Spinal cord (tissue), 10 donors: ENCODE measurements at places on chromosomes 2 and 18.
A peak's percentile ranks its signal among the peaks of the same experiment; 100 is the strongest.

DNA sequence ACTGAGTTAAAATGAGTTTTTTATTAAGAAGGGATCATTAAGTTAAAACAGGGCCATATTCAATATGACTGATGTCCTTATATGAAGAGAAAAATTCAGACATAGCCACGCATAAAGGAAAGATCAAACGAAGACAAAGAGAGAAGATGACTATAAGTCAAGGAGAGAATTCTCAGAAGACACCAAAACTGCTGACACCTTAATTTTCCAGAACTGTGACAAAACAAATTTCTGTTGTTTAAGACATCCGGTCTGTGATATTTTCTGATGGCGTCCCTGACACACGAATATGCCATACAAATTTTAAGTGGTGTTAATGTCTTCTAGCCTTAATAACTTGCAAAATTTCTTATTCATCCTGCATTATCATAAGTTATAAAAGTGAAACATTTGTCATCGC, 1325.2 kb upstream of the DDX18 start:
- no peak for DNase-seq

DNA sequence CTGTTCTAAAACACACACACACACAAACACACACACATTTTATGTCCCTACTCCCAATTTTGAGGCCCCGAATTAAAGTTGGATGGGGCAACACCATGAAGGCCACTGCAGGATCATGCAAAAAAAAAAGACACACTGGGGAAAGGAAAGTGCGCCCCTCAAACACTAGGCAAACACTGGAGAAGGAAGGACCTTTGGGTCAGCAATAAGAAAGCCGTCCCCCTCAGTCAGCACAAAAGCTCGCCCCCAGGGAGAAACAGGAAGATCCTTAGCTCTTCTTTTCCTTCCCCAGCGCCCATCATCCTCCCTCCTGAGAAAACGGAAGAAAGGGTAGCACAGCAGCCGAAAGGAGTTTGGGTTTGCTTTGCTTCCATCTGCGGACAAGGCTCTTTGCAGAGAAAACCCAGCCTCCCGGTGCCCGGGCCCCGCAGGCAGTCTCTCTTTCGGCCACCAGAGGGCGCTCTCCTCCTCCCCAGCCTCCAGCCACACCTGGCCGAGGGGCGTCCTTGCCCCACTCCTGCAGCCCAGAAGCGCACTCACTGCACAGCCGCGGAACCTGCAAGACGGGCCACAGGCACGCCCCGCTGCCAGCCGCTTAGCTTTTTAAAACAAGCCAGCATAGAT, 248.5 kb downstream of the CDH20 start:
- DNase-seq: peak; percentile 90

DNA sequence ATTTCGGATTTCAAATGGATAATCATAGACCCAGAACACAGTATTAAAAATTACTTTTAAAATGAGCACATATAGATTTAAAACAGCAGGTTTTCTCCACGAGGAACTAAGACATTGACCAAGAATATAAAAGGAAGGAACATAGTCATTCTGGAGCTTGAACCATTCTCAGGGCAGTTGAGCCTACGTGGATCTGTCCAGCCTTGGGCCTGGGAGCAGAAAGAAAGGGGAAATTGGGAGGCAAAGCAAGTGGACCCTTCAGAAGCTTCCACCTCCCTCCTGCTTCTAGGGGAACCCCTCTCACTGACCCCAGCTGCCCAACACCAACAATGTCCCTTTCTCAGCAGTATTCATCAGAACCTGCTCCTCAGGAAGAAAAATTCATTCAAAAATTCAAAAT, 31.4 kb upstream of the TTC39C start:
- DNase-seq: no peak

GRCh38 chr2:148517822-148518221, 126.7 kb upstream of the EPC2 start:
- DNase-seq: no peak

GRCh38 chr2:128809259-128809636, 490.6 kb upstream of the HS6ST1 start:
- DNase-seq: no peak

DNA sequence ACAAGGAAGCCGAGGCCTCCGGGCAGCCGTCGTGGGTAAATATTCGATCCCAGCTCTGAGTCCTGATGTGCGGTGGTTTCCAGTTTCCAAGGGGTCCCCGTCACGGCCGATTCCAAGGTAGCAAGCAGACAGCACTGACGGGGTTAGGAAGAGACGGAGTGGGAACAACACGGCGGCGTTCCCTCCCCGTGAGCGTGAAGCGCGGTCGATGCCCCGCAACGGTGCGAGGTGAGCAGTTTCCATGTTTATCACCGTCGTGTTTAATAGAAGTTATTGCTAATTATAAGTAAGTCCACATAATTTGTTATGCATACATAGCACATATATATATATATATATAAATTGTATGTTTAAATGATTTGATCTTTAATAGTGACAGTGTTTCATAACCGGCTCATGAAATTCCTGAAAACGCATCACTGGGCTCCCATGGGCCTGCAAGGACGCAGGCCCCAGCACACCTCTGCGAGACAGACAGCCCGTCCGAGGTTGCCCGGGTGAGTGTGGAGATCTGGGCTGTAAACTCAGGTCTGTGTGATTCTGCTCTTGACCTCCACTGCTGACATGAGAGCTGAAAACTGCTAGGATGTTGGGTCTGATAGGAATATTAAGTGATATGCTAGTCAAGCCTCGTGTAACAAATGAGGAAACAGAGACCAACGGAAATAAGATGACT, 243.5 kb upstream of the SALL3 start:
- DNase-seq: no peak

DNA sequence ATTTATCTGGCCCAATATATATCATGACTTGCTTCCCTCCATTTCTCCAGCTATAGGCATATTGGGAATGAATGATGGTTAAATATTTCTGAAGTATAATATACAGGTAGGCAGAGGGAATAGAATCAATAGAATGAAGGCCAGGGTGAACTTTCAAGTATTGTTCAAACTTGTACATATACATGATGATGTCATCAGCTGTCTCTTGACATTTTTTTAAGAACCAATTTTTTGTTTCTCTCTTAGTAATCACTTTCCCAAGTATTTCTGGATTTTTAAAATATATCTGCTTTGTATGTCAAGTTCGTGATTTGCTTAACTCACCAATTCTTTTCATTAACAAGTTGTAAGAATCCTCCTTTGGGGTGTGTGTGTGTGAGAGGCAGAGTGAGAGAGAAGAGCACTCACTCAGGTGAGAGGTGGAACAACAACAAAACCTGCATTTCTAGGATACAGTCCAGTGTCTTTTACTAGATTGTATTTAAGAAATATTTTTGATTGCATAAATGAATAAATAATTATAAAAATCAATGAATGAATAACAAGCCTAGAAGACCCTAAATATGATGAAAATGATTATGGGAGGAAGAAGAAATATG, 1239.1 kb downstream of the LRP1B start:
- no peak for DNase-seq

DNA sequence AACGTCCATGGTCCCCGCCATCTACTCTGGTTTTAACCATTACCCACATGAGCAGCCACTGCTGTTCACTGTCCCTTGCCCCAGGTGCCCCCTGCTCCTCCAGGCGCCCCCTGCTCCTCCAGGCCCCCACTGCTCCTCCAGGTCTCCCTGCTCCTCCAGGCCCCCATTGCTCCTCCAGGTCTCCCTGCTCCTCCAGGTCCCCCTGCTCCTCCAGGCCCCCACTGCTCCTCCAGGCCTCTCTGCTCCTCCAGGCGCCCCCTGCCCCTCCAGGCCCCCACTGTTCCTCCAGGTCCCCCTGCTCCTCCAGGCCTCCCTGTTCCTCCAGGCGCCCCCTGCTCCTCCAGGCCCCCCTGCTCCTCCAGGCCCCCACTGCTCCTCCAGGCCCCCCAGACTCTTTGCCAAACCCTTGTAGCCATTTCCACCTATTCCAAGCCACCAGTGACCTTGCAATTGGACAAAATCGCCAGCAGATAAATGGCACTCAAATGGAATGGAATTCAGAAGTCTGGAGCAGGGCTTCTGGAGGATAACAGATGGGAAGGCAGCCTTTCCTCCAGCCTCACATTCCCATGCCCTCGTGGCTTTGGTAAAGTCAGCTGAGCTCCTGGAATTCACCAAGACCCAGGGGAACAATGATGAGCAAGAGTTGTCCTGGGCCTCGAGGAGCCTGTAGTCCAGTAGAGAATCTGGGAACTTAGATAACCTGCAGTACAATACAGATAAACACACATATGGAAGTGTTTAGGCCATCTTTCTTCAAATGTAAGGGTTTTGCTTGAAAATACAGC, 13.3 kb upstream of the RPL31 start:
- no peak for DNase-seq

DNA sequence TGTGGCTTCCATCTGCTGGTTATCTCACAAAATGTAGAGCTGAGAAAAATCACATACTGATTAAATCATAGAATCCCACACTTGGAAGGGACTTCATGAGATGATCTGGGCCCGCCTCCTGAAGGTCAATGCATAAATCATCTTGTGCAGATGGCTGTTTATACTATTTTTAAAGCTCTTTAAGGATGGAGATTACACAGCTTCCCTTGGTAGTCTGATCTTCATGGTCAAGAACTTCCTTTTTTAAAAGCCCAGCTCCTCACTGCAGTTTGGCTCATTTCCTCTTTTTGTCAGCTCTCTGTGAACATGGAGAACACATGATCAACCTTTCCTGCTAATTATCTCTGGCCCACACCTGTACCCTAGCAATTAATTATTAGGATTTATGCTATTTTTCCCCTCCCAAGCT, 25.9 kb downstream of the GCG start:
- DNase-seq: no peak

DNA sequence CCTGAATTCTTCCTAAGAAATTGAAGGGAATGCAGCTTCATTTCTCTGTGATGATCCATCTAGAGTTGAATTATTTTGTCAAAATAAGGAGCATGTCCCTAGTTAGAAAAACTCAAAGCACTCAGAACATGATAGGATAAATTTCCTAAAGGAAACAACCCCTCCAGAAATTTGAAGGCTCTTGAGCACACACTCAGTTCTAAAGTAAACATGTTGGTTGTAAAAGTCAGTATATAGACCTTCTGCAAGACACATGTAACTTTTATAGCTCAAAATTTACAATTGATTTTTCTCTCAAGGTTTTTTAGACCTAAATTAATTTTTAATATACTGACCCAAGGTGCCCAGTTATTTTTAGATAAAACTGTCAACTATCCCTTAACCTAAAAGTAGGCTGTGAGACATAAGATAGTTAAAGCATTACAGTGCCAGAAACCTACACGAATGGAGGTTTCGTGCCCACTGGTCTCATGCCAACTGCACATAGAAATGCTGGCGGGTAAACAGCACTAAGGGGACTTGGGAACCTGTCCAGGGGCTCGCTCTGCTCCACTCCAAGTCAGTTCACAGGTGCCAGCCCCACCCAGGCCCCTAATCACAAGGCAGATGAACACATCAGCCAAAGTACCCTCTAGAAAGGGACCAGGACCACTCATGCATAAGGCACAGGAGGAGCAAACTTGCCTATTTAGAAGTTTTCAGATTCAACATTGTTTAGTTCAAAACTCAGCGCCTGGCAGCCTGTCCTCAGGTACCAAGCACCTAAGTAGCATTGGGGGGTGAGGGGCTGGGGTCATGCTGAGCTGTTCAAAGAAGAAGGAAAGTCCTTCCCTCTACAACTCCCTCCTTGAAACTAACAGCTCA, 106.5 kb downstream of the SMC6 start:
- no peak for DNase-seq

DNA sequence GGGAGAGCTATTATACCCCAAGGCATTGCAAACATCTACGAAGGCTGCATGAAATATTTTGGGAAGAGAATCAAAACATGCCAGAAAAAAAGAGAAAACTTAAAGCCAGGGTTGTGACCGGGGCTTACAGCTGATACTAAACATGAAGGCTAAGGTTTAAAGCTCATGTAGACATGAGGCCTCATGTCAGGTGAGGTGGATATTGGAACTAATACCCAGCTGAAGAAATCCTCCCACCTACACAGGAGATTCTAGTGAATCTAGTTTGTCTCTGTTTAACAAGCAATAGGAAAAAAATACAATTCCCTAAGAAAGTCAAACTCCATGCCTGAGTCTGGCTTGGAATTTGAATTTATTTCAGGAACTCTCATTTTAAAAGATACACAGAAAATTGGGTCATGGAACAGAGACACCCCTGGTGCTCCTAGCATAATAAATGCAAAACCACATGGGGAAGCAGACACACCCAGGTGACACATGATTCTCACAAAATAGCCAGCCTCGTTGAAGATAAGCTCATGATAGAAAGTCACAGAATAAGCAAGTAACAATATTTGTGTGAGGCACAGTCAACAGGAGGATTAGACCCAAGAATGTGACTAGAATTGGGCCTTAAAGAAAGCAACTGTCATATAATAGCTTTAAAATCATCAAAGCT, 42.2 kb downstream of the UPP2 start:
- no peak for DNase-seq
